ENCODE measurements at places on chromosomes 3 and 15.

GRCh38 chr15:44883199-44883877, 73.1 kb upstream of the TERB2 start:
- no peak for DNase-seq

DNA sequence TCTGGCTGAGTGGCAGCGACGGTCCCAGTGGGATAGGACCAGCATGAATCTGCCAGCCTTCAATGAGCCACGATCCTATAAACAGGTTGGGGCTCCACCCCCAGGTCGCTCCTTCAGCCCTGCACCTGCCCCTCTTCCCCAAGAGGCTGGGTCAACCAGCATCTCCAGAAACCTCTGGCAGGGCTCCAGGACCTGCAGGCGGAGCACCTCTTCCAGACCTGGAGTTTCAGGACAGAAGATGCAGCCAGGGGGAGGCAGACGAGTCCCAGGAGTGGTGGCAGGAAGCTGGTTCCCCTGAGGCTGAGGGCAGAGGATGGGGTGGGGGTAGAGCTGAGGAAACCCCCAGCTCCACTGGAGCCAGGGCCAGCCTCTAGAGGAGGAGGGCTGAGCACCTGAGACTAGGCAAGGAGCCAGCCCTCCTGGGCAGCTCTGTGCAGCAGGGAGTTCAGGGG, at the start of gene PLA2G4D:
Gene PLA2G4D, minus strand, starts transcription at position 51 of the 452 bp plus-strand sequence. CDS start 103 bp downstream, outside the sequence.
- DNase-seq, result no peak

GRCh38 chr3:161081633-161082032, 23.5 kb downstream of the B3GALNT1 start:
- no peak for DNase-seq

DNA sequence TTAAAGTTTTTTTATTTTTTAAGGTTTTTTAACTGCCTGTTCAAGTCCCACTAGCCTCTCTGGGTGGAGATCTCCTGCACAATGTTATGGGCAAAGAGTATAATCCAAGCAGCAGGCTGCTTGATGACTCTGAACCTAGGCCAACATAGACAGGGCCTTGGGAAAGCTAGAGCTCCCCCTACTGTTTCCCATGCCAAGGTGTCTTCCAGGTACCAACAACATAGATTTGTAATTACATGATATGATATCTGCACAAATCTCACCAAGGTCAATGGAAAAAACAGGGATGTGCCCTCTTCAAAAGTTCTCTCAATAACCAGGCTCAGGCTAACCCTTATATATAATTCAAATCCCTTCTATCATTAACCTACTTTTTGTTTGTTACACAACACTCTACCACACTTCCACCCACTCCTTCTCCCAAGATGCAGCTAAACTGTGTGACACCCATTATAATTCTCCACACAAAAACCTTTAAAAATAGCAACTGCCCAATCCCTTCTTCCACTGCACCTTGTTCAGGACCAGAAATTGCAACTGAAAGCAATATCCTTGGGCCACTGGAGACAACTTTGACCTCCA, 43.8 kb downstream of the RBM15B start:
- no peak for DNase-seq

- DNase-seq, result no peak
Observed at GRCh38 chr3:190615060-190615384, 101.1 kb downstream of the IL1RAP start.

- DNase-seq, result no peak
Observed at GRCh38 chr15:57421551-57421950, 45.2 kb downstream of the CGNL1 start.

DNA sequence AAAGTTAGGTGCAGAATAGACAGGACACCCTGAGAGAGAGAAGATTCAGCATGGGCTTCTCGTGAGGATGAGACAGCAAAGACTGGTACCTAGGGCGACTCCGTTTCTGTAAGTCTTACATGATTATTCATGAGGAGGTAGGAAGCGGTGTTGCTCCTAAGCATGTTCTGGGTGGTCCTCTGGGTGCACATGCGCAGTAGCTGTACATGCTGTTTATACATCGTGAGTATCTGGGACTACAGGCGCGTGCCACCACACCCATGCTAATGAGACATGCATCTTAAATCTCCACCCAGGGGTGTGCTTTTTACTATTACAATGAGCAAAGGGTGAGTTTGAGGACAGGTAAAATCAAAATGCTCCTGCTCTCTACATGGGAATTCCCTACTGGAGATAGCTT, 12.3 kb downstream of the ALPK3 start:
- DNase-seq, result no peak

DNA sequence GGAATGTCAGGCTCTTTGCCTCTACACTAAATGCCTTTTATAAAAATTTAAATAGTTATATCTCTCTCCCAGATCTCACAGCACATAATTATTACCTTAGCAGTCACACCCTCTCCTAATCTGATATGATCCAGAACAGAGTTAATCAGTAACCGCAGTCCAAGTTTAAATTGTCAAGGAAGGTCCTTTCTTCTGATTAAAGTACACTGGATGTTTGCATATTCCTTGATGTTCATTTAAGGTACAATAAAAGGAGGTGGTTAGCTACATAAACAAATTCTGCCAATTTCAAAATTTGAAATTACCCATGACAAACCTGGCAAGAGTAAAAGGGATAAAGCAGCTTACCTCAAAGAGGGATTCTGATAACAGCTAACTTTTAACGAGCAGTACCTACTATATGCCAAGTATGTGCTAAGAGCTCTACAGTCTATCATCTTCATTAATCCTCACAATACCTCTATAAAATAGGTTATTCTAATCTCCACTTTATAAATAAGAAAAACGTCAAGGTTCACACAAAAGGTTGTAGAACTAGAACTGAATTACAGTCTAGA, 4.3 kb downstream of the GOLIM4 start:
- no peak for DNase-seq

All from activated T-helper 9 cell treated with anti-CD3 and anti-CD28 coated beads, Interleukin-2, amount 50 U/mL, for 16 hours (primary cell).